ENCODE measurements at places on chromosomes 13 and 19.

DNA sequence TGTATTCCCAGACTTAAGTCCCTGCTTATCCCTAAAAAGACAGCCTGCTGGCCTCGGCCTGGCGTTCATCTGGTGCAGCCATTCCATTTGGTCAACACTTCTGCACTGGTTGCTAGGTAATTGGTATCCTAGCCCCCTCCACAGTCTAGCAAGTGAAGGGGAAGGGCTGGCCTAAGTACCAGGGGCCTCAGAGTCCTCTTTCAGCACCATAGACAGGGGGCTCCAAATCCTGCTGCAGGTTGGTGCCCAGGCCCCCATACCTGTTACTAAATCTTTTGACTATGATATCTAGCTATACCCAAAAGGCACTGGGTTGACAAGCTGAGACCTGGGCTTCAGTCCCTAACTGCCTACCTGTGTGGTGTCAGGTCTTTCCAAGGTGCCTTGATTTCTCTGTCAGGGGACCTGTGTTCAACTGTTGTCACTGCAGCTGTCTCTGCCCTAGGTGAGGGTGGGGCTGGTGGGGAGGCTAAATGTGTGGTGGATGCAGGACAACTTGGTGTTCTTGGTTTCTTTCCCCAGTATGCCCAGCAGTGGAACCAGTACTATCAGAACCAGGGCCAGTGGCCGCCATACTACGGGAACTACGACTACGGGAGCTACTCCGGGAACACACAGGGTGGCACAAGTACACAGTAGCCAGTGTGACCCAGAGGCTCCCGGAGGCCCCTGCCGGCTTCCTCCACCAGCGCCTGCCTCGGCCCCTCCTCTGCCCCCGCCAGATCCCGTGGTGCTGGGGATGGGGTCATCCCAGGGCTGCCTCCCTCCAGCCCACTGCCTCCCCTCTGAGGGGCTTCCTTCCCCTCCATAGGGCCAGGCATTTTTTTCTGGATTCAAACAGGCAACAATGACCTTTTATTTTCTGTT, 3.8 kb upstream of the CCDC97 start:
- no peak for DNase-seq

DNA sequence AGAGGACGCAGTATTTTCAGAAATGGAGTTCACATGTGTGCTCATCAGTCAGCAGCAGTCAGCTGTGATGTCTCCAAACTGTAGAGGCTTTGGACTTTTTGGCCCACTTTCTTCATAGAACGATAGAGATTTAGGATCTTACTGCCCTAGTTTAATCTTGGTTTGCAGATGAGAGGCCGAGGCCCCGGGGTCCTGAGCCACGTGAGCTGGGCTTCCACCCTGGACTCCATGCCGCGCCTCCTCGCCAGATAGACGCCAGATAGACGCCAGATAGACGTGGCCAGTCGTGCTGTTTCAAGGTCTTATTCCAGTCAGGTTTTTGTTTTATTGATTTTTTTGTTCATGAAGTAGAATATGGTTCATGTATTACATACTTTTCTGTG, 11.7 kb upstream of the MCF2L start:
- no peak for DNase-seq

DNA sequence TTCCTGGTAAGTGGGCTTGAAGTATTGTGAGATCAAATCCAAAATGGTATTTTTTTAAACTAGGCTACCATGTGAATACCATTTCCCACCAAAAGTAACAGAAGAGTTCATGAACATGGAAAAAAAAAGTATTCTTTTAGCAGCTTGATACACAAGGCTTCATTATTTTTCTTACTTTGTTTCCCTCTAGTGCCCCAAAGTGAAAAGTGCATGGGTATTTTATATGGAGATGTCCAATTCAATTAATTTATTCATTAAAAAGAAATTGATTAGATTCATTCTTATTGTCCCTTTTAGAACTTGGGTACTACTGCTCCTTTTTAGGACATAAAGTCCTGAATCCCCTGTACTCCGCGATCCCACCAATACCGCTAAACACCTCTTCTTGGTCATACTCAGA, 28.6 kb upstream of the SCEL start:
- DNase-seq: no peak

DNA sequence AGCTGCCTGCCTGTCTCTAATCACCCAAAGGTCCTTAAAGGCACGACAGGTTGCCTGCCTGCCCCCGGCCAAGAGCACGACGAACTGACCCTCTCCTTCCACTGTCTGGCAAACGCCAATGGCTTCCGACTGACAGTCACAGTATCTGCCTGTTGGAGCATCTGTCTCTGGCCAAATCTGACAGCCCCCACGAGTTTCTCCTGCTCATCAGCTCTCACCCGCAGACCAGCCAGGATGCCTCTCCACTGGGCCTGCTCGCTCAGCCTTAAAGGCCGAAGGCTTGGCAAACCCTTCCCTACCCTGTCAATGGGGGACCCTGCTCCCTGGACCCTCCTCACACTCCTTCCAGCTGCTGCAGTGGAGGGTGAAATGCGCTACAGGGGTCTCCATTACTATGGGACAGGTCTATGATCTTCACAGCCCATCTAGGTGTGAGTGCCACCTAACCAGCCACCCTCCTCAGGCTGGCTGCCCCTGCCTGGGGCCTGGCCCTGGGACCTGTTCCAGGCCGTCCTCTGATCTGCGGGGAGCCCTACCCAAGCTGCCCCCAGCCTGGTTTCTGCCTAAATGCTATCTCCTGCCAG, 932 bp downstream of the FAM83E start:
- no peak for DNase-seq

GRCh38 chr19:37221136-37221535, 3.1 kb downstream of the ZNF383 start:
- no peak for DNase-seq

DNA sequence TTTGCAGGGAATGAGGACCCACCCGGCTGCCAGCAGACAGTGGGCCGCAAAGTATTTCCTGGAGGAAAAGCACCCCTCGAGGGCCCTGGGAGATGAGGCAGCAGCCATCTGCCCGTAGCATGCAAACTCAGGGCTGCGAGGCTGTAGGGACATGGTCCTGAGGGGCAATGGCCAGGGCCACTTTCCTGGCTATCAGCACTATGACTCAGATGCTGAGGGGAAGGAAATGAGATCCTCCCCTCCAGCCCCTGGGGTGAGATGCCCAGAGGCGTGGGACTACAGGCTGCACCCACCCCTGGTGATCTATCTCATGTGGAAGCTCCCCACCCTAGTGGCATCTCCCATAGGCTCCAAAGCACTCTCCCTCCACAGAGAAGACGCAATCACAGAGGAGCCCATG, 80.1 kb downstream of the SLC7A1 start:
- no peak for DNase-seq

DNA sequence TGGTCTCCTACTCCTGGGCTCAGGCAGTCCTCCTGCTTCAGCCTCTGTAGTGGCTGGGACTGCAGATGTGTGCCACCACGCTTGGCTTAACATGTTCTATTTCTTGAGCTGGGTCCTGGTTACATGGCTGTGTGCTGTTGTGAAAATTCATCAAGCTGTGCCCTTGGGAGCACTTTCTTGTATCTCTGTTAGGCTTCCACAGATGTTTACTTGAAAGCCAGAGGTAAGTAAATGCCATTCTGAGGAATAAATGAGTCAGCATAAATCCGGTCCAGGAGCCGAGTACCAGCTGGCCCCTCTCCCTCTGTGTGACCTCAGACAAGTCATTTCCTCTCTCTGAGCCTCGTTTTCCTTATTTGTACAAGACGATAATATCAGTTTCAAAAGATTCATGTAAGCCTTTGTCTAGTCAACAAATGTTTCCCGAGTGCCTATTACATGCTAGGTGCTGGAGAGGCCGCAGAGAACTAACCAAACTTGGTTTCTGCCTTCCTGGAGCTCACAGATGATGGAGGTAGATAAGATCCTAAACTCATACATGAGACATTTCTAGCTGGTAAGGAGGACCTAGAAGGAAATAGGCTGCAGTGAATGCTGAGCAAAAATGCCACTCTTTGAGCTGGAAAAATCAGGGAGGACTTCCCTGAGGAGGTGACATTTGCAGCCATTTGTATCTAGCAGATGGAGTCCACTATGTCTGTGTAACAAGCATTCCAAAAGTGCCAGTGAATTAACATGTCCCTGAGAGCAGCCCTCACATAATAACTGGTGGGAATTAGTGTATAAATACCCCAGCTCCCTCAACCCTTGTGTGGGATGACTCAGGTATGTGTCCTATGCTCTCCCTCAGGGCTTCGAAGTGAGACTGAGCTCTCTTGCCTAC, 2.7 kb upstream of the RASAL3 start:
- DNase-seq: no peak
